ENCODE measurements at places on chromosomes 2 and 18.

GRCh38 chr2:130972410-130972809 lies 120.8 kb downstream of the FAM168B start:
- DNase-seq, result no peak

DNA sequence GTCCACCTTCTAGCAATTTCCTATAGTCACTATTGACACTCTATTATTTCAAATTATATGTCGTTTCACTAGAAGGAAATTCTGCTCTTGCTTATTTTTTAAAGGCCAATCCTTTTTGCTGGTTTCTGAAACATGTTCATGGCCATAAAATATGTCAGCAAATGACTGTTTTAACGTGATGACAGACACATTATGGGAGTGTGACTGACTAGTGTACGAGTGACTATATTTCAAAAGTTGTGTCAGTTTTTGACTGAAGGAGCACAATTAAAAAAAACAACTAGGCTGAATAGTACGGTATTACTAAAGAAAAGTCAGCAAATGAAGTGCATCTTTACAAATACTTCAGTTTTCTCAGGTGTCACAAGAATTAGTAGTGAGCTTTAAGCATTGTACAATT lies 196.0 kb downstream of the NR4A2 start:
- DNase-seq, result no peak

DNA sequence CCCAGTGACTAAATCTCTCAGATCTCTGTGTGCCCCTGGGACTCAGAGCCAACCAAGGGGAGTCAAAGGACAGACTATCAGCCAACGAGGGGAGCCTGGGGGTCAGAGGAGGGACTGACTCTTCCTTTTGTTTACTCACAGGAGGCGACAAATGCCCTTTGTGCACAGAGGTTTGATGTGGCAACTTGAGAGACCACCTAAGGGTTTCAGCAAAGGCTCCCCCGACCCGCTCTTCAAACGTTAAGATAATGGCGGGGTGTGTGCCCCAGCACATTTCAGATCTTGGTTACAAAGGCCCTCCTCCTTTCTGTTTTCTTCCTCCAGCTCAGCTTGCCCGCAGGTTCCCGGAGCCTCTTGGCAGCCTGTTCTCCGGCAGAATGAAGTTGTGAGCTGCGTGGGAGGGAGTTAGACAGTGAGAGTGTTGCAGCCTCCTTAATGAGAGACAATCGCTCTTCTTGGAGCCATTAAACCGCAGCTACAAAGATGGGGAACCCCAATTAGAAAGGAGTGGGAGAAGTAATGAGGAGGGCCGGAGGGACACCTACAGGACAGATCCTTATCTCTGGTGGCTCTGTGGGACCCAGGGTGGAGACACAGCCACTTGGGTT lies 76.2 kb downstream of the KIAA2012 start:
- no peak for DNase-seq

GRCh38 chr18:58847383-58848071 lies 17.1 kb upstream of the ZNF532 start:
- no peak for DNase-seq

GRCh38 chr2:192218970-192219369 lies 24.2 kb upstream of the TMEFF2 start:
- DNase-seq, result no peak

DNA sequence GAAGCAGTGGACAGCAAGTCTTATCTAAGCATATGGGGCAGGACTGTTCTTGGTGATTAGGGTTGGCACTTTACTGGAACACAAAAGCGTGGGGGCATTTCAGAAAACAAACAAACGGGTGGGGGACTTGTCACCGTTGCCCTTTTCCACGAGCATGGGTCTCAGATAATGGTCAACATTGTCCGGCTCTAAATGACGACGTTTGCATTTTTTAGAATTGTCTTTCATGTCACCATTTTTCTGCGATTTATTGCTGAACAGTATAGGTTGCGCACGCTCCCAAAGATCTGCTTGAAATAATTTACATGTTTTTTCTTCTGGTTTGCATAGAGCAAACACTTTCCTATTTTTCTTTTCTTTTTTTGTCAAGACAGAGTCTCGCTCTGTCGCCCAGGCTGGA lies 46.6 kb upstream of the TBC1D8 start:
- no peak for DNase-seq

DNA sequence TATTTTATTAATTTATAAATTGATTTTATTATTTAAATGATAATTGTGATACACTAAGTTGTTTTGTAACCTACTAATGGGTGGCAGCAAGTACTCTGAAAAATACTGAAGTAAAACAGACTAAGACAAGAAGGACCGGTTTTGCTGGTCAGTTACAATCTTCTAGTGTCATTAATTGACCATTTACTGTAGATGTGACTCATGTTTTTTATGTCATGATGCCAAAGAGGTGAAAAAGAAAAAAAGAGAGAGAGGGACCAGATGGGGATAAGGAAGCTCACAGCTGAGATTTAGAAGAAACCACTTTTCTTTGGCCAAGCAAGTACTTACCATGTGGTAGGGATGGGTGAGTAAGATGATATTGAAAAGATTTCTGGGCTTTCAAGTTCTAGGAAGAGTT lies 955.8 kb upstream of the LRRTM1 start:
- no peak for DNase-seq

DNA sequence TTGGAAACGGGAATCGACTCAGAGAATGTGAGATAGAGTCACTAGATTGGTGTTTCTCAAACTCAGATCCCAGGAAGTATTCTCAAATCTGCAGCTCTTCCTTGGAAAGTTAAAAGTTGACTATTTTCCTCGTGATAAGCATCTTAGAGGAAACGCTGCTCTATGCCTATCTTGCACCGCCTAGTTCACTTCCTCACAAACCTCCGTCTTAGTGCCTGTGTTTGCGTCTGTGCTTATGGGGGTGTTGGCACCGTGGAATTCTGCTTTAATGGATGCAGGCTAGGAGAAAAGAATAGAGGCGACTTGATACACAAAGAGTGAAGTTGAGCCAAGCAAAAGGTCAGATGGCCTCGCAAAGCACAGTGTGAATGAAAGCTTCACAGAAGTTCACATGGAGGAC lies 255.3 kb upstream of the ID2 start:
- no peak for DNase-seq

All from CD4-positive, alpha-beta T cell treated with Interferon alpha-2 for 1 hour (primary cell).